ENCODE measurements at places on chromosomes 7 and 10.
A peak's percentile ranks its signal among the peaks of the same experiment; 100 is the strongest.

GRCh38 chr7:30001998-30002397, 12.4 kb upstream of the SCRN1 start:
- DNase-seq: no peak

DNA sequence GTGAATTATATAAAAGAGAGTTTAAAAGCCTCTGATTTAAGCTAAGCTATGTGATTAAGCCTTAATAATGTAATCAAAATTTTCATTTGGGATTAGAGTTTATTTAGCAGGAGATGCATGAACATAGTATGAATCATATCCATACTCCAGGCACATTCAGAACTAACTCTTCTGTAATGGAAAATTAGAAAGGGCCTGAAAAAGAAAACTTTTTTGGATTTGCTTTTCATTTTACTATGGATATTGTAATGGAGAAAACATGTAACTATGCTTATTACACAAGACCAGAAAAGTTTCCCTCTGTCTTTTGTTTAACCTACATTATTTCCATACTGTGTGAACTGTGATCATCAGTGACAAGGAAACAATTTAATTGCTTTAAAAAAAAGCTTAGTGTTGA, 22.0 kb downstream of the TES start:
- no peak for DNase-seq

GRCh38 chr7:111333010-111333409, 229.3 kb downstream of the IMMP2L start:
- DNase-seq: no peak

DNA sequence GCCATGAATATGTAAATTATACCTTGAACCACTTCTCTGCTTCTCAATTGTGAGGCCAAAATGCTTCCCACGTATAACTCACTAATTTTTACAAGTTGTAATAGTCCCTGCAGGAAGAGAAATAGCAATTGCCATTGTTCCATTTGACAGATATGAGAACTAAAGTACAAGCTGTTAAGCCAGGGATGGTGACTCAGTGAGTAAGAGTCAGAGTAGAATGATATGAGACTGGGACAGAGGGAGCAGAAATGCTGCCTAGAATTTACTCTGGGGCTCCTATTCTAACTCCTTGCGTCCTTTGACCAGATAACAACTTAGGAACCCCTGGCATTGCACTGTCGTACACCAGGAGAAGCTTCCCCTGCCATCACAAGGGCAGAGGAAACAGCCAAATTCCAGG, 45.1 kb upstream of the SEPTIN7 start:
- DNase-seq: no peak

DNA sequence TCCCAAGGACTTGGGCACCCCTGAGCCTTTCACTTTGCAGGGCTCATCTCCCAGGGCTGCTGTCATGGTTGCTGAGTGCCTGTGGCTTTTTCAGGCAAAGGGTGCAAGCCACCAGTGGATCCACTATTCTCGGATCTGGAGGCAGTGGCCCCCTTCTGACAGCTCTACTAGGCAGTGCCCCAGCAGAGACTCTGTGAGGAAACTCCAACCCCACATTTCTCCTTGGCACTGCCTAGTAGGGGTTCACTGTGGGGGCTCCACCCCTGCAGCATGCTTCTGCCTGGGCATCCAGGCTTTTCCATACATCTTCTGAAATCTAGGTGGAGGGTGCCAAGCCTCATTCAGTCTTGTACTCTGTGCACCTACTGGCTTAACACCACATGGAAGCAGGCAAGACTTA, 675.0 kb upstream of the MBL2 start:
- DNase-seq: no peak

DNA sequence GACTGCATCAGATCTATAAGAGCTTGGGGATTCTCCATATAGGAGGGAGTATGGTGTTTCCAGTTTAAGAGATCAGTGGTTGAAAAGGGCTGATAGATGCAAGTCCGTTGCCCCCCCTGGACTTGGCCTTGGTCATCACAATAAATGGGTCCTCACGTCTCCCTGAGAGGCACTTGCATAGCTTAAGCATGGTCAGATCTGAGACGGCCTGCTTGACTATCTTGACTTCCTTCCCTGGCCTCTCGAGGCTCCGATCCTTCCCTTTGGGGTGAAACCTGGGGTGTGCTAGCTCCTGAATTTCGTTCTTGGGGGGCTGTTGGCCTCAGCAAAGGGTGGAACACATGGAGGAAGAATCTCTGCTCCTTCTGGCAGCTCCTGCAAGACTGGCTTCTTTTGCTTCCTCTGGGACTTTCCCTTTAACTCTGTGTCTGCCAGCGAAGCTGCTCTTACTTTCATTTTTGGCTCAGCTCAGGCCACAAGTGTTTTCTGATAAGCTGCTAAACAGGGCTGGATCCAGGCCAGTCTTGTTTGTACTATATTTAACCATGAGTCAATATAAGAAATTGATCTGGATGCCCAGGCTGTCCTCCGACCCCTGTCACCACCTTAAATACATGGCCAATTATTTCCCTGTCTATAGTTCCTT, 11.2 kb upstream of the ZNF485 start:
- no peak for DNase-seq

GRCh38 chr10:96290368-96291133, 13.7 kb upstream of the DNTT start:
- DNase-seq: no peak

GRCh38 chr10:62744136-62744535, 60.4 kb upstream of the ADO start:
- no peak for DNase-seq

- DNase-seq: no peak
Measured at GRCh38 chr10:80497187-80498077, 40.3 kb upstream of the SH2D4B start.

GRCh38 chr7:49297958-49298357, 373.6 kb downstream of the CDC14C start:
- DNase-seq: no peak

DNA sequence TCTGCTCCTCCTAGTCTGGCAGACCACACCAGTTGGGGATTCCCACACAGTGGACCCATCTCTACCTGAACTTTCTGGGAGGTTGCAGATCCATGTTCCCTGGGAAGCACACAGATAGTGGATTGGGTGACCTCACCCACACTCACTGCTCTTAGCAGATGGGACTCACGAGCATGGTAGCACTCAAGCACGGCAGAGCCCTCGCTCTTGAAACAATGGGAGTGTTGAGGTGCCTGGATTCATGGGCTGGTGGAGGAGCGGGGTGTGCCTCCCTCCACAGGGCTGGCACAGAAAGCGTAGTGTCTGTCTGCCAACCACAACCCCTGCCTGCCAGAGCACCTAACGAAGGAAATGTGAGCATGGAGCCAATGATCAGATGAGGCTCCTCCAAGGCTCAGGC, 568.0 kb downstream of the POM121L12 start:
- DNase-seq: no peak

- DNase-seq: no peak
Measured at GRCh38 chr10:42877496-42878030, 95.0 kb downstream of the BMS1 start.

DNA sequence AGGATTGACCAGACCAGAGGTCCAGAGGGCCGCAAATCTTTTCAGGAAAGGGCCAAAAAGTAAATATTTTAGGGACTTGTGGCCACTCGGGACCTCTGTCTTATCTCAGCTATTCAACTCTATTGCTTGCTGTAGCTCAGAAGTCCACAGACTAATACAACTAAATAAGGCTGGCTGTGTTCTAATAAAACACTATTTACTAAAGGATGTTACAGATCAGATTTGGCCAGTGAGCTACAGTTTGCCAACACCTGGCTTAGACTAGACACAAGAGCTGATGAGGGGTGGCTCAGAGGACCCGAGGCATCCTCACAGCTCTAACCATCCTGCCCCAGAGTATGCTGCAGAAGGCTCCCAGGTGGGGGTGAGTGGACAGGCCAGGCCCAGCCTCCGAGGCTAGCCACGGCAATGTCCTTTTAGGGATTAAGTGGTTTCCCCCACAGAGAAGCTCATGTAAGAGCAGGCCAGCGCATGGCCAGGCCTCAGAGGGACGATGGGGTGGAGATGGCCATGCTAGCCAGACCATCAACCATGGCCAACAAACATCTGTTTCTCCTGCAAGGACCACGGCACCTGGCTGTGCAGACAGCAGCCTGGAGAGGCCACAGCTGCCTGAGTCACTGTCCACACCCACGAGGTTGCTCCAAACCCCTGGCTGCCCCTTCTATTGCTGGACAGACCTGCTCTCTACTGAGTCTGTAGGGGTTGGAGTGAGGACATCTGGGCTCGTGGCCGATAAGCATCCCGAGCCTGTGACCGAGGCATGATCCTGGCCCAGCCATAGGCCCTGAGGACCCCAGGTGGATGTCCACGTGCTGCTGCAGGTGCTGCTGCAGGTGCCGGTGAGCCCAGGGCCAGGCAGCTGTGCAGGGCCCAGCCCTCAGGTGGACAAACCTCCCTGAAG, 76.5 kb downstream of the AFAP1L2 start:
- DNase-seq: no peak

DNA sequence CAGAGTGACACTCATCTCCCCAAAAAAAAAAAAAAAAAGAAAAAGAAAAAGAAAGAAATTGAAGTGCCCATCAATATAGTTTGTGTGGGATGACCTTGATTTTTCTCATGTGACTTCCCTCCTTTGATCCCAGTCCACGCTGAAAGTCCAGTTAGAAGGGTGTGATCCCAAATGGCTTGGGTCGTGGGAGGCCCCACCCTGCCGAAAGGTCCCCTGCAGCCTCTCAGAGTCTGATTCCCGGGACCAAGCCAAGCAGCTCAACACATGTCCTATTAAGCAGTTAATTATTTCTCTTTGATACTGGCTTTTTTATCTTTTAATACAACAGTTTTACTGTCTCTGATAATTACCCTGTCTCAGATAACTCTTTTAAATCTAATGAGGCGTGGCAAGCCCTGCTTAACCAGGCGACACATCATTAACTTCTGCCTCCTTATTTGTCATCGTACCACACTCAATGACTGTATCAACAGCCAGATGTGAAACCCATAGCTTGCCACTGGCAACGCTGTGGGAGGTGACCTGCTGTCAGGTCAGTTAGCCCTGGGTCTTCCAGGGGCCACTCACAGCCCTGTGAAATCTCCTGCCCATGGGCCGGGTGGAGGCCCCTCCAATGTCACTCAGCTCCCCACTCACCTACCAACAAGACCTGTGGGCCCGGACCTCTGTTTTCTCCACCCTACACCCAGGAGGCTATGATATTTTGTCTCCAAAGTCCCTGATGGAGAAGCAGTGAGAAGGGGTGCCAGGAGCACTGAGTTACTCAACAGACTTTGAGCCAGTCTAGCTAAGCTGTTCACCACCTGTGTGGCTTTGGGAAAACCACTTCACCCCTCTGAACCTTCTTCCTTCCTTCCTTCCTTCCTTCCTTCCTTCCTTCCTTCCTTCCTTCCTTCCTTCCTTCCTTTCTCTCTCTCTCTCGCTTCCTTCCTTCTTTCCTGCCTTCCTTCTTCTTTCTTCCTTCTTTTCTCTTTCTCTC, 110.0 kb upstream of the SFMBT2 start:
- peak; percentile 8 for DNase-seq

- no peak for DNase-seq
Measured at GRCh38 chr10:14617852-14618251, 156.8 kb downstream of the FAM107B start.

GRCh38 chr10:16481052-16481728, 40.5 kb downstream of the C1QL3 start:
- DNase-seq: no peak

DNA sequence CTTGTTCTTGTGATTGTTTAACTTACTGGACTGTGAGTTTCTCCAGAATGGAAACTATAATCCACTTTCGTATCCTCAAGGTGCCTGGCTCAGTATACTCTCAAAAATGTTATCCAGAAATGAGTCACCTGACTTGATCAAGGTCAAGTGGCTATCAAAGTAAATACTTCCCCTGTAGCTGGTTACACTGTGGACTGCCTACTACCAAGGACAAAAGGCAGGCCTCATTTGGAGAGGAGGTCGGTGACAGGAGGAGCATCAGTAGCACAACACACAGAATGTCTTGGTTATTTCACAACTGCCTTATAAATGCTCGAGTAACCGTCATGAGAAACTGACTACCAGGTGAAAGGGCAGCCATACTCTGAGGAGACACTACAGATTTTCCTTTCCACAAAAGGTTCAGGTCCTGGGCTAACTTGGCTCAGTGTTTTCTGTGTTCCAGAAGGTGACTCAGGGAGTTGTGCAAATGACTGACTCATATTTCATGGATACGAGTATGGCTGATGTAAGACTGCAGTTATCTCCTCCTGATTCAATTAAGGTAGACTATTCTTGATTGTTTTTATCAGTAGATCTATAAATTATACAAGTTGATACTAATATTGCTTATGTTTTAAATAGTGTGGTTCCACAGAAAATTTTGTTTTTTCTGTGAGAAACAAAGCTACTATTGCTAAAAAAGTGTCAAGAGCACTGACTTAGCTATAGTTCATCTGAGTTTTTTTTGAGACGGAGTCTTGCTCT, 4.2 kb upstream of the CCNY start:
- no peak for DNase-seq

DNA sequence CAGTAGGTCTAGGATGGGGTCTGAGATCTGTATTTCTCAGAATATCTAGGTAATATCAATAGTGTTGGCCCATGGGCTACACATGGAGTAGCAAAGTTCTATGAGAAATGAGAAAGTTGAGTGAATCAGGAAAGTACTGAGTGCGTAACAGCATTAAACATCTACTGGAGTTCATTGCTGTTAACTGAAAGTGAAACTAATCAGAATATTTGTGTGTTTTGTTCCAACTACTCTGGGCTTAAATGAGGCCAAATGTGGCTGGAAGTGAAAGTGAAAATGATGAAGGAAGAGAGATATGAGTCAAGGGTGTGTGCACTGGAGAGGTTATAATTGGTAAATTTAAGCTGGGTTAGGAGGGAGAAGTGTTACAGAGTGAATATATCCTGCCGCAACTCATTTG, 46.5 kb downstream of the TMEM106B start:
- no peak for DNase-seq

GRCh38 chr10:20990604-20991003, 93.5 kb upstream of the NEBL start:
- no peak for DNase-seq

DNA sequence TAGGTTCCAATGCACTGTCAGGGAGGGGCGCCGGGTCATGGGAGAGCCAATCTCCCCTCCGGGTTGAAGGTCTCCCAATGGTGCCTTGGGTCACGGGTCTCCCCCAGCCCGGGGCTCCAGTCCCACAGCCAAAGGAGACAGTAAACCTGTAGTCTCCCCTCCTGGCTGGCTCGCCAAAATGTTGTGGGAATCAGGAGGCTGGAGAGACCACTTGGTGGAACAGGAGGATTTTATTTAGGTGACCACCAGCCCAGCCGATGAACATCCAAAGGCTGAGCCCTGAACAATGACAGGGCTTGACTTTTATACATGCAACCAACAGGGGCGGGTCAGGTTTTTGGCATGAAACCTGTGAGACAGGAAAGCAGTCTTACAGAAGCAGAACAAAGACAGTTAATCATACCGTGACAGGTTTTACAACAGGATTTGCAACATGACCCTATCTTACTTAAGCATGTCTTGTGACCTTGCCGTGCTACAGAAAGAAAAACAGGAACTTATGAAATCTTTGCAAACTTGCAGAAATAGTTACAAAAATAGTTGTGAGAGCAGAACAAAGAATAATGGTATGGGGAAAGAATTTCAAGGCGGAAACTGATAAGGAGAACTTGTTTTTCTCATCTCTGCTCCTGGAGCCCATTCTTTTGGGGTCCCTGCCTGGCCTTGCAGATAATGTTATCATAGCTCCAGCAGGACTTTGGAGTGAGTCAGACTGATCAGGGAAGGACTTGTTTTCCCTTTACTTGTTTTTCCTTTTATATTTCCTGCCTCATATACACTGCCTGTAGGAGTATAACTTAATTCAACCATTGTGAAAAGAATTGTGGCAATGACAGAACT, 7.1 kb downstream of the ERV3-1 start:
- DNase-seq: no peak
